WTC11 (cell line): ENCODE measurements at places on chromosomes 16 and 17. TPM values are rescaled to one million over a fixed set of nuclear protein-coding genes. Genes with fewer than 3 reads are reported as not detected.

Gene USP43
- 6.8 to 8.6 TPM (median 7.3 TPM) in 3 replicates for total RNA-seq

Gene PNMT
- total RNA-seq = 2.4 to 3.1 TPM (median 2.7 TPM) in 3 replicates

Gene ABCC11
- total RNA-seq = 0.05 to 0.30 TPM in 2 of 3 replicates, not detected in the other

Gene RDM1
- total RNA-seq = 4.7 to 6.4 TPM (median 5.2 TPM) in 3 replicates

Gene AHSP
- total RNA-seq = 0.60 to 0.81 TPM in 2 of 3 replicates, not detected in the other

Gene AANAT
- total RNA-seq = 0.17 to 0.57 TPM in 2 of 3 replicates, not detected in the other

Gene MMP15
- total RNA-seq = 55.5 to 60.7 TPM (median 58.2 TPM) in 3 replicates

Gene KRT34
- total RNA-seq = not detected in 3 replicates

Gene PIRT
- total RNA-seq = not detected in 3 replicates

- no peak overlapping the region for H3K4me3 ChIP-seq
- H3K27ac ChIP-seq = no peak overlapping the region
- H3K36me3 ChIP-seq = peaks cover 8% of the 10 kb centered on the region
- no peaks in the 10 kb centered on the region for H3K4me1 ChIP-seq
- DNase-seq = no peak
- peaks cover 4% of the 10 kb centered on the region; the same call in 1 of the 2 replicates for H3K27me3 ChIP-seq
Measured at GRCh38 chr16:80631581-80631980, 90.8 kb downstream of the DYNLRB2 start.

DNA sequence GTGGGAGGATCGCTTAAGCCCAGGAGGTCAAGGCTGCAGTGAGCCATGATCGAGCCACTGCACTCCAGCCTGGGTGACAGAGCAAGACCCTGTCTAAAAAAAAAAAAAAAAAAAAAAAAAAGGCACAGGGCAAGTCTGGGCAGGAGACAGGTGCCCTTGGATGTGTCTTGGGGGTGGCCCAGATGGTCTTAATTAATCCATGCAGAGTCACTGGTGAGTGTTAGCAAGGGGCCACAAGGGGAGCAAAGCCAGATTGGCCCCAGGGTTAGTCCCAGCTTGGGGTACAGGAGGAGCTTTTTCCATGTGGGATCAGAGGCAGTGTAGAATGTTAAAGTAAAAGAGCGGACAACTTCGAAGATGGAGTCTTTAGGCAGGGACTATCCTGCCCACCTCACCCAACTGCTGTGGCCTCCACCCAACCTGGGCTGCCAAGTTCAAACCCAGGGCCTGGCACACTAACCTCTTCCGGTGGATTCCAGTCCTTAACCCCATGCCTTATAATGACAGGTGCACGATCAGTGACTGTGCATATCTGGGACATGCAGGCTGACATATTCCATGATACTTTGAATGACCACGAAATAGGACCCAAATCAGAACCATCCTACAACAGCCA is 32.2 kb upstream of the MFSD6L start:
- DNase-seq = no peak
- no peak overlapping the region for H3K4me3 ChIP-seq
- H3K4me1 ChIP-seq = peaks cover 6% of the 10 kb centered on the region
- no peaks in the 10 kb centered on the region for H3K27me3 ChIP-seq
- H3K27ac ChIP-seq = no peak overlapping the region

DNA sequence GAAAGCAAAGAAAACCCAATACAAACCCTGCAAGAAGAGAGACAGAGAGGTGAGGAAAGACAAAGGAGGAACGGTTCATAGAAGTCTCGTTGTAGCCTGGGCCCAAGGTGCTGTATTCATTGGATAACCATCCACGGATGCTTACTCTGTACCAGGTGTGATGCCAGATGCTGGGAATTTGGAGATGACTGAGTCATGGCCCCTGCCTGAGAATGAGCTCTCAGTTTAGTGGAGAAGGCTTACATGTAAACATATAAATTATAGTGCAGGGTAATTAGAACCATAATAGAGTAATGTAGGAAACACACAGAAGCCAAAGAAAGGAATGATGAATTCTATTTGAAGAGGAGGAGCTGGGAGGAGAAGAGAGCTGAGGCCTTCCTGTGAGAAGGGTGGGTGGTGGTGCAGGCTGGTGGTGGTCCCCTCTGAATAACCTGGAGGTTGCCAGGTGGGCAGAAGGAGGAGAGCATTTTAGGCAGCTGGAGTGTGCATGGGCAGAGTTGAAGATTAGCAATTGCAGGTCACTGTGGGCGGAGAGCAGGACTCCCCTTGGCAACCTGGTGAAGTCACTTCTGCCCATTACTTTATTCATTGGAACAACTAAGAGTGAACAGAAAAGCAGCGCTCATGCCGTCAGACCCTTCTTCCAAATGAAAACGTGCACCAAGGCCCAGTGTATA is 7.7 kb upstream of the ZG16 start:
- no peaks in the 10 kb centered on the region; the same call in 1 of the 2 replicates for H3K27me3 ChIP-seq
- DNase-seq = no peak
- H3K4me1 ChIP-seq = peaks cover 6% of the 10 kb centered on the region
- no peak overlapping the region for H3K4me3 ChIP-seq
- H3K36me3 ChIP-seq = no peaks in the 10 kb centered on the region

- H3K27me3 ChIP-seq = 0 out of 2 replicates have a peak, but pooled peaks cover 4% of the 10 kb centered on the region
- no peak overlapping the region for H3K4me3 ChIP-seq
- DNase-seq = no peak
- H3K27ac ChIP-seq = no peak overlapping the region
Measured at GRCh38 chr17:20053361-20053964, 44.3 kb downstream of the SPECC1 start.

GRCh38 chr17:33766721-33767120 is 473.6 kb upstream of the ASIC2 start:
- H3K4me3 ChIP-seq = no peak overlapping the region
- no peaks in the 10 kb centered on the region for H3K4me1 ChIP-seq
- no peak overlapping the region for H3K27ac ChIP-seq
- H3K36me3 ChIP-seq = no peaks in the 10 kb centered on the region
- DNase-seq = no peak

DNA sequence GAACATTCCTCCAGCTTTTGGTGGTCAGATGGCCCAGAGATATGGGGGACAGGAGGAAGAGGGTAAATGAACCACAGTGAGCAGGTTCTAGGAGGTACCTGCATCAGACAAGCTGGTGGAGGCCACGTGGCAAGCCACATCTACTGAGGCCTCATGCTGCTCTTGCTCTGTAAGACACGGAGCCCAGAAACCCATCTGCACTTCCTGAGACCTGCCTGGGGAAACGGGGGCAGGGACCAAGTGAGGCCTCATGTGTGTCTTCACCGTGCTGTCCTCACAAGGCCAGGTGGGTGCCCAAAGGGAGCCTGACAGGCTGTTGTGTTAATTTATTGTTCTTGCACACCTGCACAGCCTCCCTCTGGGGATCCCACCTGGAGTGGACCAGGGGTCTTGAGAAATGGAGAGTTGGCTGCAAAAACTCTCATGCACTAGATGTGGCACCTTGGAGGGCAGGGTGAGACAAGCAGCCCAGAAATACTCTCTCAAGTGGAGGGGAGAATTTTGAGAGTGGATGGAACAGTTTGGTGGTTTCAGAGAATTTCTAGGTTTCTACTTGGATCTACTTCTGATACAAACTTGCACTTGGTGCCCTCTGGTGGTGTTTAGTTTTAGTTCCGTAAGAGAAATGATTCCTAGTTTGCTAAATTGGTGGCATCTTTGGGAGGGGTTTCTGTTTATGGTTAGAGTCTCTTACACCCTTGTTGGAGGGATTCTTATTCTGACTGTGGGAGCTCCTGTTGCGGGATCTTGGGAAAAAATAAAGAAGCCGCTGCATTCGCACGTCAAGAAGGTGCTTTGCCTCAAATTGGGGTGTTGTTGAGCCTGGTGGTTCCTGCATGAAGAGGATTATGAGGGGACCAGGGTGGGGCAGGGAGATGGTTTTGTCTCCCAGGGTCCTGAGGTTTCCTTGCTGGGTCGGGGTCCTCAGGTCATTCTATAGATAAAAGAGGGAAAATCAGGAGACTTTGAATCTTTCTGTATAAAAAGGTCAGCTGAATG is 47.5 kb downstream of the SLC6A2 start:
- H3K27me3 ChIP-seq = no peaks in the 10 kb centered on the region
- no peak overlapping the region for H3K4me3 ChIP-seq

GRCh38 chr17:32269377-32269776 is 3.7 kb downstream of the RHBDL3 start:
- H3K36me3 ChIP-seq = no peaks in the 10 kb centered on the region
- no peak overlapping the region for H3K27ac ChIP-seq
- H3K4me1 ChIP-seq = peaks cover 51% of the 10 kb centered on the region

DNA sequence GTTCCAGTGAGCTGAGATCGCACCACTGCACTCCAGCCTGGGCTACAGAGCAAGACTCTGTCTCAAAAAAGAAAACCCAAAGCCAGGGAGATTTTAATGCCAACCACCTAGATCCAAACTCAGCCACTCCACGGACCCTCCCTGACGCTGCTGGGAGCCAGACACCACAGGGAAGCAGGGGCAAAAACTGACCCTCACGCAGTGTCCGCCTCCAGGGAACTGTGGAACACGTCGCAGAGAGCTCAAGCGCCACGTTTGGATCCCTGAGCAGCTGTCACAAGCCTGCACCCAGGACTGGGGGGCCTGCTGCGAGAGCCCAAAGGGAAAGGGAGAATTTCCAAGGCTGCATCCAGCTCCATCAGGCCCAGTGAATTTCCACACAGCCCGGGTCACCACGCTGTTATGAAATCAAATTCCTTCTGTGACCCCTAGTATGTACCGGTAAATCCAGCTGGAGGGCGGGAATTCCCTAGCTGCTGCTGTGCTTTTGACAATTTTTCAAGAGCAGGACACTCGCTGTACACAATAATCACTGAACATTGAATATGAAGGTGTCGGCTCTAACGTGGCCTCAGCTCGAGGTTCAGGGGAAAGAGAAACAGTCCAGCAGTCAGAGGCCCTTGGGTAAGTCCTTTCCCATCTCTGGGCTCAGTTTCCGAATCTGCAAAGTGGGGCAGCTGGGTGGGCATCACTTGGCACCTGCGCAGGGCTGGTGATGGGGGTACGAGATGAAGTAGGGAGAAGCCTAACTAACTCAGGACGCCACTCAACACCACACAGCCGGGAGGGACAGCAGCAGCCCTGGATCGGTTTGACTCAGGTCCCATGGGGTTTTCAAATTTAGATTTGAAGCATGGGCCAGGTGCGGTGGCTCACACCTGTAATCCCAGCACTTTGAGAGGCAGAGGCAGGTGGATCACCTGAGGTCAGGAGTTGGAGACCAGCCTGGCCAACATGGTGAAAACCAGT is 8.6 kb downstream of the CARHSP1 start:
- peaks cover 63% of the 10 kb centered on the region for H3K4me1 ChIP-seq
- H3K4me3 ChIP-seq = no peak overlapping the region
- peaks cover 40% of the 10 kb centered on the region for H3K36me3 ChIP-seq
- H3K27me3 ChIP-seq = no peaks in the 10 kb centered on the region
- DNase-seq = no peak

GRCh38 chr17:60535382-60536279 is 9.6 kb upstream of the APPBP2 start:
- no peak overlapping the region for H3K4me3 ChIP-seq

GRCh38 chr17:81153340-81153803 is 11.9 kb upstream of the PVALEF start:
- DNase-seq = no peak
- no peaks in the 10 kb centered on the region for H3K4me1 ChIP-seq
- H3K27me3 ChIP-seq = no peaks in the 10 kb centered on the region; the same call in 1 of the 2 replicates
- H3K27ac ChIP-seq = no peak overlapping the region

DNA sequence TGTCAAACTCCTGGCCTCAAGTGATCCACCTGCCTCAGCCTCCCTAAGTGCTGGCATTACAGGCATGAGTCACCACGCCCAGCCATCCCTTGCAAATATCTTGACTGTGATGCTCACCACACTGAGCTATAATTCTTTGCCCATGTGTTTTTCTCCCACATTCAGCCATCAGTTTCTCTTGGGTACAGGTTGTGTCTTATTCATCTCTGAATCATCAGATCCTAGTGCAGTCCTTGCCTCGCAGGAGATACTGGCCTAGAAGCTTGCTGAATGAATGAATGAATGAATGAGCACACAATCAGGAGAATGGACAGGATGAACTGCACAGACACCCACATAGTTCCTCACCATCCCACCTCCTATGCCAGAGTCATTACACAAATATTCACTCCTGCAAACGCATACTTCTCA is 24.4 kb upstream of the ETV4 start:
- H3K4me1 ChIP-seq = peaks cover 3% of the 10 kb centered on the region
- no peaks in the 10 kb centered on the region for H3K36me3 ChIP-seq
- H3K27ac ChIP-seq = no peak overlapping the region
- H3K4me3 ChIP-seq = no peak overlapping the region
- no peak for DNase-seq

DNA sequence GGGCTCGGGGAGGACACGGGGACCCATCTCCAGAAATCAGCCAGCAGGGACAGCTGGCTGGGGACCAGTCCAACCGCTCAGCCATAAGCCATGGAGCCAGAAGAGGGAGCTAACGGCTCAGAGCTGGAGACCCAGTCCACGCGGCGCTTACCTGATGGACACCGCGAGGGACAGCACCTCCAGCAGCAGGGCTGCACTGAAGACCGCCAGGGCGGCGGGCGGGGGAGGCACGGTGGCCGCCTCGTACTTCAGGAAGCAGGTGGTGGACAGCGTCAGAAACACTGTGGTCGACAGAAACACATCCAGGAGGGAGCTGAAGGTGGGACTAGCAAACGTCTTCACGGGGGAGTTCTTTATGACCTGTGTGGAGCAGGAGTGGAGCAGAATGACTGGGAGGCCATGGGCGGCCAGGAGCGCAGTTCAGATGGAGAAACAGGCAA is 102.6 kb upstream of the CREBBP start:
- H3K27ac ChIP-seq = no peak overlapping the region
- DNase-seq = peak; percentile 89
- peaks cover 9% of the 10 kb centered on the region for H3K27me3 ChIP-seq
- no peak overlapping the region for H3K4me3 ChIP-seq
- H3K4me1 ChIP-seq = peaks cover 8% of the 10 kb centered on the region
- no peaks in the 10 kb centered on the region for H3K36me3 ChIP-seq

DNA sequence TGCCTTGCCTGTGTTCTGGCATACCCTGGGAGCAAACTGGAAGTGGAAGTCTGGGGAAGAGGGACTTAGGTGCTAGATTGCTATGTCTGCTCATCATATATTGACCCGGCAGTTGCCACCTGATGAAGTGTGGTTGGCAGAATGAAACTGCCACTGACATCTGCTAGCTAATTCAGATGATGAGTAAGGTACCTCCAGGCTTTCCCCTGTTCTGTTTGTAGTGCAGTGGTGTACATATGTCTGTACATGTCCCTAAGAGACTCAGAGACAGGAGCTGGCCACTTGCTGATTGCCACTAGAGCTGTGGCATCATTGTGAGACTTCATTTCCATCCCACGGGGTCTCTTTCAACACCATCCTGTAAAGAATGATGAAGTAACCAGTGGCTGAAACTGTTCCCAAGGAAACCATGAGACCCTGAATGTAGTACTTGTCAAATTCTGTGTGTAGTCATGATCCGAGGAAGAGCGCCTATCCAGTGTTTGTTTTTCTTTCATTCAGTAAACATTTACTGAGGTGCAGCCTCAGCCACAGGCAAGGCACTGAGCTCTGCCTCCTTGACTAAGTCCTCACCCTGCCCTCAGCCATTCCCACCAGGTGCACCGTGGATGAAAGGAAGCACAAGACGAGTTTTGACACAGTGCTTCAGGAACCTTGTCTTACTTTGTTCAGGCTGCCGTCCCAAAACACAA is 13.2 kb downstream of the CLUAP1 start:
- no peaks in the 10 kb centered on the region for H3K27me3 ChIP-seq
- H3K36me3 ChIP-seq = peaks cover 27% of the 10 kb centered on the region
- no peak for DNase-seq

GRCh38 chr17:83018658-83019193 is 60.7 kb upstream of the METRNL start:
- H3K27ac ChIP-seq = no peak overlapping the region
- H3K4me1 ChIP-seq = no peaks in the 10 kb centered on the region
- no peak for DNase-seq
- H3K27me3 ChIP-seq = no peaks in the 10 kb centered on the region
- H3K4me3 ChIP-seq = no peak overlapping the region

GRCh38 chr17:76642032-76642561 is 1.5 kb downstream of the ST6GALNAC1 start:
- no peaks in the 10 kb centered on the region for H3K36me3 ChIP-seq
- no peak for DNase-seq
- no peaks in the 10 kb centered on the region; the same call in 1 of the 2 replicates for H3K27me3 ChIP-seq
- H3K27ac ChIP-seq = no peak overlapping the region
